ENCODE measurements at places on chromosomes 3 and 15. TPM values are rescaled to one million over a fixed set of nuclear protein-coding genes. Genes with fewer than 3 reads are reported as not detected.

The LRRC15 gene
- total RNA-seq = not detected

The TTC21A gene
- total RNA-seq = 5.4 TPM

The IQCF2 gene
- not detected for total RNA-seq

The CCR3 gene
- total RNA-seq = not detected

The CIB2 gene
- 0.30 TPM for total RNA-seq

The USP50 gene
- not detected for total RNA-seq

The RETNLB gene
- total RNA-seq = not detected

All from MCF 10A (cell line).